ENCODE measurements at places on chromosomes 3 and 15. TPM values are rescaled to one million over a fixed set of nuclear protein-coding genes. Genes with fewer than 3 reads are reported as not detected.

PLSCR5 gene
- not detected for total RNA-seq

STRIT1 gene
- total RNA-seq: not detected

CSPG4 gene
- total RNA-seq: 5.2 TPM

WDR93 gene
- 8.1 TPM for total RNA-seq

CKMT1B gene
- not detected for total RNA-seq

IL5RA gene
- total RNA-seq: 0.87 TPM

CIP2A gene
- 23.5 TPM for total RNA-seq

PPP1R14D gene
- total RNA-seq: 0.43 TPM

NR1I2 gene
- total RNA-seq: 0.47 TPM

XIRP1 gene
- 0.37 TPM for total RNA-seq

BOC gene
- total RNA-seq: 33.6 TPM

SLC24A5 gene
- 0.63 TPM for total RNA-seq

KBTBD8 gene
- 12.2 TPM for total RNA-seq

IL20RB gene
- total RNA-seq: 3.5 TPM

- peak overlapping the region; percentile 79 for H3K27ac ChIP-seq
- no peaks in the 10 kb centered on the region for H3K27me3 ChIP-seq
- H3K4me1 ChIP-seq: peaks cover 32% of the 10 kb centered on the region
- no peaks in the 10 kb centered on the region for H3K36me3 ChIP-seq
- H3K4me3 ChIP-seq: peak overlapping the region; percentile 92
These were observed 1.0 kb downstream of the PRKCD start for GRCh38 chr3:53161820-53162671.

DNA sequence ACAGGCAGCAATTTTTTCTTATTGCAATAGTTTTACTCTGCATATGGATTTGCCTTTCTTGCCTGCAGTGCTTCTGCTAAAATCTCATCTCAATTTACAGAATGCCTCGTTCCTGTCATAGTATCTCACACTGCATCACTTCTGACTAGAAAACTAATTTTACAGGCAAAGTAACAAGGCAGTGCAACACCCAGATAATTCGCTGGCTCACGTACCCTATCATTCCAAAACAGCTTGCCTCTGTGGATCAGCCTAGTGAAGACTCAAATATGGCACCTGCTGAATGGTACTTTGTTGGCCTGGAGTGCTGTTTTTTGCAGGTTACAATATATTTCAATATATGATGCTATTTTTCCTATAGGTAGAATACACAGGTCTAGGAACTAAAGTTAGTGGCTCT lies 5.3 kb downstream of the EIF5A2 start:
- no peaks in the 10 kb centered on the region for H3K4me1 ChIP-seq
- H3K4me3 ChIP-seq: no peak overlapping the region
- H3K27ac ChIP-seq: no peak overlapping the region
- no peaks in the 10 kb centered on the region for H3K27me3 ChIP-seq
- DNase-seq: no peak

DNA sequence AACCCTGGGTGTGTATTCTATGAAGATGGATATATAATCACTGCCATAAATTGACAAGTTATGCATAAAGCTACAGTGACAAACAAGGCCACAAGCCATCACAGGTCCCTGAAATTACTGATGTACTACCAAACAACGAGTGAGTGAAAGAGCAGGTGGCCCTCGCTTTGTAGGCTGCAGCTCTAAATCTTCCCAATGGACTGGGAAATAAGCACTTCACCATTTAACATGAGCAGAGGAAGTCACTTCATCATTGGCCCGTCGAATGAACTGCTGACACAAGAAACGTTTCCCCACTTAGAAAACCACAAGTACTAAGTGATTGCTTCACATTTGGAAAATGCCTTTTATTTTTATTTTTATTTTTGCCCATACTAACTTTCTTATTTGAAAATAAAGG lies 218.0 kb downstream of the ZNF385D start:
- no peak overlapping the region for H3K27ac ChIP-seq
- H3K4me3 ChIP-seq: no peak overlapping the region
- H3K36me3 ChIP-seq: no peaks in the 10 kb centered on the region
- H3K27me3 ChIP-seq: no peaks in the 10 kb centered on the region
- DNase-seq: no peak
- no peaks in the 10 kb centered on the region for H3K4me1 ChIP-seq

GRCh38 chr3:3627114-3627513 lies 172.1 kb upstream of the LRRN1 start:
- no peaks in the 10 kb centered on the region for H3K27me3 ChIP-seq
- H3K4me3 ChIP-seq: no peak overlapping the region
- no peak overlapping the region for H3K27ac ChIP-seq
- DNase-seq: no peak
- H3K4me1 ChIP-seq: no peaks in the 10 kb centered on the region
- no peaks in the 10 kb centered on the region for H3K36me3 ChIP-seq

DNA sequence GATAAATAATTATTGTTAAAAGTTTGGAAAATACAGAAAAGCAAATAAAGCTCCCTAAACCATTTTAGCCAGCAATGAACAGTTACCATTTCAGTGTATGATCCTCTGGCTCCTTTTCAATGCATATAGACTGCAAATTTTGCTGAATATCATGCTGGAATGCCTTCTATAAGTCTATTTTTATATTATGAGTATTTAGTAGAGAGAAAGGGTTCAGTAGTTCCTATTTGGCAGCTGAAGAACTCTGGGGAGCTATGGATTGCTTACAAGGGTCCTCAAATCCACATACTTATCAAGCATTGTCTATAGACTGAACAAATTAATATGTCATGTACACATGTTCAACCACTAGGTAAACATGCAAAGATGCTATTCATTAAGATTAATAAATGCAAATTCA lies 46.1 kb downstream of the LRRC3B start:
- no peaks in the 10 kb centered on the region for H3K27me3 ChIP-seq
- H3K4me3 ChIP-seq: no peak overlapping the region
- no peaks in the 10 kb centered on the region for H3K36me3 ChIP-seq
- H3K4me1 ChIP-seq: no peaks in the 10 kb centered on the region
- no peak overlapping the region for H3K27ac ChIP-seq

GRCh38 chr3:107826727-107827126 lies 264.1 kb downstream of the CD47 start:
- no peak for DNase-seq
- H3K36me3 ChIP-seq: no peaks in the 10 kb centered on the region
- H3K27ac ChIP-seq: no peak overlapping the region

DNA sequence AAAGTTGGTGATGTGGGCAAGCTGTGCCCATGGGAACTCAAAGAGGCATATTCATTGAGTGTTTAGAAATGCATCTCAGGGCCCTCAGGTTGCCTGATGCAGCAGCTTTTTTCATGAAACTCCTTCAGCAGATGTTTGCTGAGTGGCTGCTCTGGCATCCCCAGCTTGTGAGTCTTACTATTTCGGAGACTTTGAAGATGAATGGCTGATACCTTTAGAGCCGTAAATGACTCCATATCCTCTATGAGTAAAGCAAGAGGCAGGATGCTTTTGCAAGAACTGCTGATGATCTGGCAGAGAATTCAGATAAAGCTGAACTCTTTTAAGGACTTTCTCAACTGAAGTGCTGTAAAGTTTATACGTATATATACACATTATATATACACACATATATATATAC lies 384.3 kb downstream of the CACNA2D3 start:
- no peak overlapping the region for H3K27ac ChIP-seq
- no peaks in the 10 kb centered on the region for H3K4me1 ChIP-seq
- DNase-seq: no peak
- H3K36me3 ChIP-seq: no peaks in the 10 kb centered on the region
- no peaks in the 10 kb centered on the region for H3K27me3 ChIP-seq

DNA sequence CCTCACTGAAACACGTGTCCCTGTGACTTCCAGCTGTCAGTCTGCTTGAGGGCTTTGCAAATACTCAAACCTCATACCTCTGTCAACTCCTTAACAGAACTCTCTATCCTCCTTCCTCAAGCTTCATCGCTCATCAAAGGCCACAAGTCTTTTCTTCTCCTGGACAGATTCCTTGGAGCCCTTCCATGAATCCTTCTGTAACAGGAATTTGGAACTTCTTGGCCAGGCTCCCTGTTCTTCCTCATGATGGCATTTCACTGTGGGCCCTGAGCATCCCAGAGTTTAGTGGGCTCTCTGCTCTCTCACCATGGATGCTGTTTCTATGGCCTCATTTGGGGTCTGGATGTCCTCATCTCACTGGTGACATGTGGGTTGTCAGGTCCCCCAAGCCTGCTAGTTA lies 105.0 kb upstream of the TLE3 start:
- H3K27ac ChIP-seq: no peak overlapping the region
- no peaks in the 10 kb centered on the region for H3K36me3 ChIP-seq
- DNase-seq: no peak

GRCh38 chr15:53841651-53842050 lies 82.2 kb upstream of the WDR72 start:
- no peak overlapping the region for H3K4me3 ChIP-seq
- no peaks in the 10 kb centered on the region for H3K4me1 ChIP-seq
- no peak overlapping the region for H3K27ac ChIP-seq
- no peaks in the 10 kb centered on the region for H3K27me3 ChIP-seq

DNA sequence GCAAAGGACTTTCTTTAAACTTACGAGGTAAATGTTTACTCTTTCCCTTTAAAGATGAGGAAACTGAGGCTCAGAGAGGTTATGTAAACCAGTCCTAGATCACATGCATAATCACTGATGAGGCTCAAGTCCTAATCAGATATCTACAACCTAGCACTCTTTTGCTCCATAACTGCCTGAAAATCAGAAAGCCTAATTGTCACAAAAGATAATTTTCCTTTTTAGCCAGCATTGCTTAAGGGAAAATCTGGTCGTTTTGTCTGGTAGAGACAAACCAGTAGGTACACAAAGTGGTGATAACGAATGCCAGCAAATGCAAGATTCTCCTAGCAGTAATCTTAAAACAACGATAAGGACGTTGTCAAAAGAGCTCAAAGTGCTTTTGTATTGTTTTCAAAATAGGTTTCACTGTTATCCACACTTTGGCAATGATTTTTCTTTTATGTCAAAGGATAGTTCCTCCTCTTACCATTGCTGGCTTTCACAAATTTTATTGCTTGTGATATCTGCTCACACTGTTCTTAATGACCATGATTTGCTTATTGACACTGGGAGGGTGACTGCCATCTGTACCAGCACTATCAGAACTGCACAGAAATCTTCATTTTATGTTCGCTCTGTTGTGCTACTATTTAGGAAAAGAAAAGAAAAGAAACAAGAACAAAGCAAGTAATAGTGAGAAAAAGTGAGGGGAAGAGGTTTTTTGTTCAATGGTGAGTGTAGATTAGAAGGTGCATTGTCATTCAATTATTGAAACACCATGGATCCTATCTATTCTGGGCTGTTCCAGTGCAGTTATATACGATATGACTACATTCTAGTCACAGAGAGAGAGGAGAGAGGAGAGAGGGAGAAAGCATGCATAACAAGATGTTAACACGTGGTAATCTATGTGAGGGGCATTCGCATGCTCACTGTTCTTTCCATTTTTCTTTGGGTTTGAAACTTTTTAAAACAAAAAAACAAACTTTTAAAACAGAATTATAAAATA lies 13.7 kb downstream of the IQCH start:
- H3K4me1 ChIP-seq: no peaks in the 10 kb centered on the region
- no peak overlapping the region for H3K27ac ChIP-seq

DNA sequence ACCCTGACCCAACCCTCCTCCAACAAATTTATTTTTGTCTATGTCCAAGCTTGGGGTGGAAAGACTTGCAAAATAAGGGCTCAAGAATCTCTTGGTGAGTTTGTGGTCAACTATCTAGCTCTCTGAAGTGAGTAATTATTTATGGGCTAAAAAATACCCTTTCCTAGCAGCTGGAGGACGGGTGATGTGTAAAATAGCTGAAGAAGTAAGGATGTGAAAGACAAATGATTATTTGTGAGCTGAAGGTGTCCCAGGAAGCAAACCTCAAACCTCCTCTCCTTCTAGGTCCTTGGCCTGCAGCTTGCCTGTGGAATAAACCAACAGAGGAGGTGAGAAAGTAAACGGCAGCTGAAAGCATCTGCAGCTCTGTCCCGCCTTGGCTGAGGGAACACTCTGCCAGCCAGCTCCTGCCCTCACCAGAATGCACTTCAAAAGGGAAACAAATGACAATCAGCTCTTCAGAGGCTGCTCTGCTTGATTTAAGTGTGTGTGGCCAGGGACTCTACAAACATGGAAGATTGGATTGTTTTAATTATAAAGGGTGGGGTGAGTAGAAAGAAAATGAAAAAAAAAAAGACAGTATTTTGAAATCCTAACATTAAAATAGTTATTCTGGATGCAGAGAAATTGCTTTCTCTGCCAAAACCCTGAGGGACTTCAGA lies 60.3 kb downstream of the TM4SF4 start:
- no peak for DNase-seq
- H3K27me3 ChIP-seq: no peaks in the 10 kb centered on the region
- no peaks in the 10 kb centered on the region for H3K36me3 ChIP-seq
- peaks cover 41% of the 10 kb centered on the region for H3K4me1 ChIP-seq

DNA sequence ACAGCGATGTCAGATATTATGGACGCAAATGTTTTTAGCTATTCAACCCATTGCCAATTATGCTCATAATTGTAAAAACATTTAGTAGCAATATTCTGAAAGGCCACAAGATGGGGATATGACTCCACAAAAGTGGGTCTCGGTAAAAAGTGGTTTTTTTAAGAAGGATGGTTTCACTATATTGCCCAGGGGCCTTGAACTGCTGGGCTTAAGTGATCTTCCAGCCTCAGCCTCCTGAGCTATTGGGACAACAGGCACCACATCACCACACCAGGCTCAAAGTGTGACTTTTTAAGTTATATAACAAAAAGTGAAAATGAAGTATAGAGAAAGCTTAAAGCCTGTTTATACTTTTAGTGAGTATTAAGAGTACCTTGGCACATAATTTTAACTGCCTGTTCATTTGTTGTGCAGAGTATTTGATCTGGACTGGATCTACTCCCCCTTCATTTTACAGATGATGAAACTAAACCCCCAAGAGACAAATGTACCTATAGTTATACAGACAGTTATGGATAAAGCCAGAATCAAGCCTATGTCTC lies 9.4 kb downstream of the NAA50 start:
- no peak for DNase-seq
- H3K27ac ChIP-seq: peak overlapping the region; percentile 9
- no peak overlapping the region for H3K4me3 ChIP-seq
- peaks cover 17% of the 10 kb centered on the region for H3K4me1 ChIP-seq
- H3K27me3 ChIP-seq: no peaks in the 10 kb centered on the region
- H3K36me3 ChIP-seq: no peaks in the 10 kb centered on the region

DNA sequence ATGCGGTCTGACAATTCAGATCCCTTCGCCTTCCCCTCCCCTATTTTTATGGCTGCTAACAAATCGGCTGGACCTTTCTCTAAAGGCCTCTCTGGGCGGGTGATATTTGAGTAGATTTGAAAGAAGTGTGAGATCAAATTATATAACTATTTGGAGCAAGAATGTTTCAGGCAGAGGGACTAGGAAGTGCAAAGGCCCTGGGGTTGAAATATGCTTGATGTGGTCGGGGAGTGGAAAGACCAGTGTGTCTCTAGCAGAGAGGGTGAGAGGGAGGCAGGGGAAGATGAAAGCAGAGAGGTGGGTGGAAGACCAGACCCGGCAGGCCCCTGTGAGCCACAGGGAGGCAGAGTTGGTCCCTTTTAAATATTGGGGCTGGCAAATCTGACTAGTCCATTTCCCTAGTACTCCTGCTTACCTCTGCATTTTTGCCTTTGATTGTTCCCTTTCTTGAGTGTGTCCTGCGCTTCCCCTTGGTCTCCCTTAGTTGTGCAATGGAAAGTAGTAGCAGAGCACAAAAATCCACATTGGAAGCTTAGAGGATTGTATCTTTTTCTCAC lies 32.3 kb downstream of the SLCO3A1 start:
- no peak for DNase-seq
- no peaks in the 10 kb centered on the region for H3K36me3 ChIP-seq

GRCh38 chr3:126465928-126466544 lies 9.7 kb downstream of the ZXDC start:
- no peak for DNase-seq
- H3K27ac ChIP-seq: no peak overlapping the region
- no peaks in the 10 kb centered on the region for H3K36me3 ChIP-seq
- H3K4me3 ChIP-seq: no peak overlapping the region

- H3K4me3 ChIP-seq: no peak overlapping the region
- H3K27me3 ChIP-seq: no peaks in the 10 kb centered on the region
- H3K4me1 ChIP-seq: peaks cover 6% of the 10 kb centered on the region
- DNase-seq: no peak
- no peak overlapping the region for H3K27ac ChIP-seq
These were observed 40.3 kb downstream of the ABHD2 start for GRCh38 chr15:89128320-89129122.
